NCI-H1436 (cell line): ENCODE measurements at places on chromosomes 16 and 17.

DNA sequence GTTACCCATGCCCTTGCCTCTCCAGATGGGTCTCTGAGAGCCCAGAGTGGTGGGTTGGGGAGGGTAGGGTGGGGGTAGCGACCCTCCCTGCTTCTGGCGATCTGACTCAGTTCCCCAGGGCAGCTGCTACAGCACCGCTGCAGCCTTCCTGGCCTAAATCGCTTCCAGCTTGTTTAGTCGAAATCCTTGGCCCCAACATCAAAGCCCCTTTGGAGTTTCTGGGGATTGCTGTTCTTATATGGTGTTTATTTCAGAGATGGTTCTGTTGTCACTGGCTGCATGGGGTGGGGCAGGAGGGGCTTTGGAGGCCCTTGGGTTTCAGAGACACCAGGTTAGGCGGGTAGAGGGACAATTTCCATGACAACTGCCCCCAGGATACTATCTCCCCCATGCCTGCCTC lies 35.9 kb downstream of the FZD2 start:
- DNase-seq = no peak

GRCh38 chr16:87729266-87729954 lies 36.4 kb downstream of the KLHDC4 start:
- DNase-seq = no peak

DNA sequence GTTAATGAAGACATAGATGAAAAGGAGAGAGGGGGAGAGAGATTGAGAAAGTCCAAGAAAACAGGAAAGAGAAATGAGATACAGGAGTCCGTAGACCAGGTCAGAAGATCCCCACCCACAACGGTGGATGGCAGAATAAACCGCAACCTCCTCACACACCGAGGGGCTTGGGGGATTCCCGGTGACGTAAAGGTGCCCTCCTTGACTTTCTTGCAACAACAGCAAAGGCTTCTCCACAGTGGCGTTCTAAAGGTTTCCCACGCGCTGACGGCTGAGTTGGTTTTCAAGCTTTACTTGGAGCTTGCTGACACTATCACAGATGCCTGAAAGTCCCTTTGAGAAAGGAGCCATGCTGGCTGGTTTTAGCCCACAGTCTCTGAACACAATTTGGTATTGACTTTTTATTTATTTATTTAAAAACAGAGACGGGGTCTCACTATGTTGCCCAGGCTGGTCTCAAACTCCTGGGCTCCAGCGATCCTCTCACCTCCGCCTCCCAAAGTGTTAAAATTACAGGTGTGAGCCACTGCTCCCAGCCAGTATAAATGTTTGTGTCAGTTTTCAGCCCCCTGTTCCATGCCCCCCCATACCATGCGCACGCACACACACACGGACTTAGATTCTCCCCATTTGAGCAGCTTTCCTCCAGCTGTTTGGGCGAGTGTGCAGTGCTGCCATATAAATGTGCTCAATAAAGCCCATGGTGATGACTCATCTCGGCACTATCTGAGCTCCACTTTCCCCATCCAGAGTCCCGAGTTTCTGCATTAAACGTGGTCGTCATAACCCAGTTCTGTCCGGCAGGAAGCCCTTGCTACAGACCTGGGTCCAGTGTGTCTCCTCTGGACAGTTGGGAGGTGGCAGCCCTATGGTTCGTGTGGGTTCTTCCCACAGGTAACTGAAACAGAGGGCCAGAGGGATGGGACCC lies 33.0 kb upstream of the SEC14L1 start:
- DNase-seq = no peak

DNA sequence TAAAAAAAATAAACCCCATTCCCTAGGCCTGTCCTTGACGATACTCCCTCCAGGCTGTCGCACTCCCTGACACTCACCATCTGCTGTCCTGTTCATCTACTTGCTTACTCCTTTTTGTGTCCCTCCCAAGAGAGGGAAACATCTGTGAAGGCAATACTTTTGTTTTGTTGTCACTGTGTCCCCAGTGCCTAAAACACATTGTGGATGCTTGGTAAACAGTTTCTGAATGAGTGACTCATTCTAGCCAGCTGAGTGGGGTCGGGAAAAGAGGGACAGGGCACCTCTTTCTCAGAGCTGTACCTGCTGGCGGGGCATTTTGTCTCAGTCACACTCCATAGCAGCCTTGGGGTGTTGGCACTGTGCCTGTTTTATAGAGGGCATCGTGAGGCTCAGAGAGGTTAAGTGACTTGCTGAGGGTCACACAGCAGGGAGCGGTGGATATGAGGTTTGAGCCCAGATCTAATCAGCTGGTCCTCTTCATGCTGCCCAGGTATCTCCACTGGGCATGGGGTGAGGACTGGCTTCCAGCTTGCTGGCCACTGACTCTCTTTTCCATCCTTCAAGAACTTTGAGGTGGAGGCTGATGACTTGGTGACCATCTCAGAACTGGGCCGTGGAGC lies 15.6 kb downstream of the MAP2K3 start:
- no peak for DNase-seq

GRCh38 chr17:3641014-3641413 lies 4.5 kb downstream of the CTNS start:
- no peak for DNase-seq

DNA sequence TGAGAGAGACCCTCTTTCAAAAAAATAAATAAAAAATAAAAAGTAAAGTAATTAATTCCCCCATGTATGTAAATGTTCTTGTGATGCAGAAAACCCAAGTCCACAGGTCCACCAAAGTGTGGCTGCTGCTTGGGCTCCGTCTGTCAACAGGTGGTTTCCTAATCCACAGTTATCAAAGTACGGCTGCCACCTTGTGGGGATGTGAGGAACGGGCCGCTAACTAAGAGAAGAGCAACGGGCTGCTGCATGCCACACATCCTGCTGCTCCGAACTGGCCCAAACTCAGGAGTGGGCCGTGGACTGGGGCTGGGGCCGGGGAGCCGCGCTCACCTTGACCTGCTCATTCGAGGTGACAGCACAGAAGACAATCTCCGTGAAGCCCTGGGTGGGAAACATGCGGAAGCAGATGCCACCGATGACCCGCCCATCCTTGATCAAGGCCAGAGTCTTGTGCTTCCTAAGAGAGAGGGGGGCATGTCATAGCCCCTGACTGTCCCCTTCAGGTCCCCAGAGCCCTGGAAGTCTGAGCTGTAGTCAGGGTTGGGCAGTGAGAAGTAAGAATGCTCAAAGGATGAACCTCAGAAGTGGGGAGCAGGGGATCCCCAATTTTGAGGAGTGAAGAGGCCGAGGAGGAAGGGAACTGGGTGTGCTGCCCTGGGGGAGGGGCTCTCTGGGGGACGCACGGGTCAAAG lies 4.3 kb downstream of the KAT2A start:
- peak; percentile 83 for DNase-seq

GRCh38 chr17:37833237-37833859 lies 88.5 kb upstream of the HNF1B start:
- no peak for DNase-seq

GRCh38 chr17:50165867-50166517 lies at the start of gene SGCA:
Gene SGCA, plus strand, starts transcription at chr17:50166005. Its CDS starts 36 bp downstream, at chr17:50166041.
- DNase-seq = no peak

GRCh38 chr17:75371981-75372380 lies 33.5 kb downstream of the GRB2 start:
- no peak for DNase-seq

DNA sequence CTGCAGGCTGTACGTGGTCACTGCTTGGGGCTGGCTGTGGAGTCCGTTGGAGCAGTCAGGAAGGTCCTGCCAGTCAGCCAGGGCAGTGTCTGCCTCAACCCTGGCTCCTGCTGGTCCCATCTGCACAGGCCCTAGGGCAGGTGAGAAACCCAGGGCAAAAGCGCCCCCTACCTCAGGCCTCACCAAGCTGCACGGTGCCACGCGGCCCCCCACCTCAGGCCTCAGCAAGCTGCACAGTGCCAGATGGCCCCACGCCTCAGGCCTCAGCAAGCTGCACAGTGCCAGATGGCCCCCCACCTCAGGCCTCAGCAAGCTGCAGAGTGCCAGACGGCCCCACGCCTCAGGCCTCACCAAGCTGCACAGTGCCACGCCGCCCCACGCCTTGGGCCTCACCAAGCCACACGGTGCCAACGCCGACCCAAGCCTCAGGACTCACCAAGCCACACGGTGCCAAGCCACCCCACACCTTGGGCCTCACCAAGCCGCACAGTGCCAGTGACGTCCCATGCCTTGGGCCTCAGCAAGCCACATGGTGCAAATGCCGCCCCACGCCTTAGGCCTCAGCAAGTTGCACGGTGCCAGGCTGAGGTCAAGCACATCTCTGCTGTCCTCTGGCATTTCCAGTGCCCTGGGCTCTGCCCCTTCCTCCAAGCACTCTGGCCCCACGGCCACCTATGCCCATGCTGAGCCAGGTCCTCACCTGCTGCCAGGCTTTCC lies 5.5 kb downstream of the TMEM204 start:
- no peak for DNase-seq

GRCh38 chr16:82281544-82281943 lies 111.5 kb upstream of the MPHOSPH6 start:
- no peak for DNase-seq

DNA sequence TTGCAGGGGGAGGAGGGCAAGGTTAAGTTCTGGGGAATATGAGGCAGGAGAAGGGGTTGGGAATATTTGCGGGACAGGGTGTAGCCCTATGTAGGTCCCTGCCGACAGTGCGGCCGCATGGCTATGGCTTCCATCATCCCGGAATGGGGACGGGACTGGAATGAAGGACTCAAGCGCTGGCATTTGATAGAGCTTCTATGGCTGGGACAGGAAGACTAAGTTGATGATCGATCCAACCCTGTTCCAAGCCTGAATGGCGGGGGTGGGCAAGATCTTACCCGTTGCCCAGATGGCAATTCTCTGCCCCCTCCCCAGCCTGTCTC lies 47.1 kb downstream of the SRCIN1 start:
- no peak for DNase-seq

- DNase-seq = peak; percentile 28
Observed at GRCh38 chr17:68972119-68972704, 17.0 kb upstream of the ABCA8 start.

DNA sequence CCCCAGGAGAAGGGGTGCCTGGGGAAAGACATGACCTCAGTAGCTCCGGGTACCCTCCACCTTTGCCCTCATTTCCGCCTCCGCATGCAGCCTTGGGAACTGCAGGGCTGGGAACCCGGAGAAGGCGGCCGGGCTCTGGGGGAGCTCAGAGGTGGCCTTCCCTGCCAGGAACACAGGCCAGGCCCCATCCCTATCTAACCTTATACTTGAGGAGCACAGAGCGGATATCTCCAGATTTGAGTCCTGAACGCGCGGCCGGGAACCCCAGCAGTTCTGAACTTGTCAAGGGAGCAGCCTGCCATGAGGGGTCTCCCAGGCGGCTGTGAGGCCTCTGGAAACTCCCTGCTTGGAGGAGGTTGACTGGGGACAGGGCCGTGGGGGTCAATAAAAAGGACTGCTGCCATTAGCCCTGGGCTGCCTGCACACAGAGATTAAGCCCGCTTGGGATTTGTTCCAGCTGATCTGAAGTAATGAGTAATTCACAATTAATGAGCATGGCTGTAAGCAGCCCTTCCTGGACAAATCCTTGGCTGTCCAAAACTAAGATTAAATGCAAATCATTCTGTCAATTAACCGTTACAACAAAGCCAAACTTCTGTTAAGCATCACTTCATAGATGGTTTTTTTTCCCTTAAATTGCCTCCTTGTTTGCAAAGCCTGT lies 26.3 kb upstream of the METRNL start:
- no peak for DNase-seq

DNA sequence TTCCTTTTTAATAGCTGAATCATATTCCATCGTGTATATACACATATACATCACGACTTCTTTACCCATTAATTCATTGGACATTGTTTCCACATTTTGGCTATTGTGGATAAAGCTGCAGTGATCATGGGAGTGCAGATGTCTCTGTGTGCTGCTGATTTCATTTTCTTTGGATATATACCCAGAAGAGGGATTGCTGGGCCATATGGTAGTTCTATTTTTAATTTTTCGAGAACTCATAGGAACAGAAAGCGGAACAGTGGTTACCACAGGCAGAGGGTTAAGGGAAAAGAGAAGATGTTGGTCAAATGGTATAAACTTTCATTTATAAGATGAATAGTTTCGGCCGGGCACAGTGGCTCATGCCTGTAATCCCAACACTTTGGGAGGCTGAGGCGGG lies 187.4 kb upstream of the MYOCD start:
- no peak for DNase-seq

- no peak for DNase-seq
Observed at GRCh38 chr17:39325528-39326240, 75.7 kb downstream of the FBXL20 start.

DNA sequence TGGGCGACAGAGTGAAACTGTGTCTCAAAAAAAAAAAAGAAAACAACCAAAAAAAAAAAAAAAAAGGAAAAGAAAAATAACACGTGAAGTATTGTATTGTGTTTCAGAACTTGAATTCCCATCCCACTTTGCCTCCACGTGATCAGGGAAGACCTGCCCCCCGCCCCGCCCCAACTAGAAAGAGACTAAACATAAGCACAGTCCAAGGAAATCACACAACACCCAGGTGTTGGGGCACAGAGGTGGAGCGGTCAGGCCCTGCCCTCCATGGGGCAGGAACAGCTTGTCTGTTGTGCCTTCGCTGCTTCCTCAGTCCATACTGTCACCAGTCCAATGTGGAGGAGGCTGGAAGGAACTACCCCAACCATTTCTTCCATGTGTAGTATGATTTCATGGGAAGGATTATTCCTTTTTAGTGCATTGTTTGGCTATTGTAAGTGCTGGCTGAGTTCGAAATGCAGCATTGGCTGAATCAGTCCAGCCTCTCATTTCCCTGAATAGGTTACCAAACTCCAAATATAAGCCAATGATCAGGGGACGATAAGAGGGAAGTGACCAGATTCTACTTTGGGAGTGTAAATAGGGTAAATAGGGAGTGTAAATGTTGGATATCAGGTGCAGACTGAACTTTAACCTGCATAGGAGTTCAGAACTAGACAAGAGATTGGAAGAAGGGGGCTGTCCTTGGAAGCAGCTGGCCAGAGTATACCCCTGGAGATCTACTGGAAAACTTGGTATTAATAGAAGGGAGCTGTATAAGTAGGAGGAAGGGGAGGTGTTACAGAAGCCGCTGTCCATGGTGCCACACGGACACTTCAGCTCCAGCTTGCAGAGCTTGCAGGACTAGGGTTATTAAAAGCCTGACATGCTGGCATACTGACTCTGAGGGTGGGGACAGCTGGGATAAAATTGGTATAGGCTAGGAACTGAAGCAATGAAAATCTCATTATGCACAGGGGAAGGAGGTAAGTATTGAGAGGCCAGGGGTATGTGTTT lies 50.7 kb downstream of the TANGO6 start:
- DNase-seq = no peak

DNA sequence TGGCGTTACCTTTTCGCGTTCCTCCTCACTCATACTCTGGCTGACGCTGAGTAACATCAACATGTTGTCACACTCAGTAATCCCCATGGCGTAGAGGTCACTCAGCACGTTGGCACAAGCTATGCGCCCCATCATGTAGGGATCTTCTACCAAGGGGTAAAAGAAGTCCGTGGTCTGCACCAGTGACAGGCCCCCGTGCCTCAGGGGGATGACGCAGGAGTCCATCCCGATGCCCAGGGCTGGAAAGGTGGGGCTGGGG lies 596 bp downstream of the SEPHS2 start:
- DNase-seq = no peak
